Cortex of kidney (tissue), 1 donor: ENCODE measurements at places on chromosomes 16 and 17.

DNA sequence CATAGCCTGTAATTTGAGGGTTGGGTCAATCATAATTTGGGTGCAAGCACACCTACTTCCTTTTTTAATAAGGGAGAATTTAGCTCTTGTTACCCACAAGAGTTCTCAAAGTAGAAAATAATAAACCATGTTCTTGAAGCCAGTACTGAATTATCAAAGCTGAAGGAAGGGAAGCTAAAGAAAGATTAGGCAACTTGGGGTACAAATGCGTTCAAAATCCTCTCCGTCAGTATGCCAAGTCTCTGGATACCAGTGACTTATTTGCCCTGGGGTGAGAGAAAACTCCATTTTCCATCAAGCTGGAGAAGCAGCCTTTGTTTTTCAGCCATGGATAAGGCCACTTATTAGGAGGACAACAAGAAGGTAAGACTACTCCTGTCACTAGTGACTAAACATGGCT lies 23.5 kb upstream of the DHRS13 start:
- no peak for DNase-seq

DNA sequence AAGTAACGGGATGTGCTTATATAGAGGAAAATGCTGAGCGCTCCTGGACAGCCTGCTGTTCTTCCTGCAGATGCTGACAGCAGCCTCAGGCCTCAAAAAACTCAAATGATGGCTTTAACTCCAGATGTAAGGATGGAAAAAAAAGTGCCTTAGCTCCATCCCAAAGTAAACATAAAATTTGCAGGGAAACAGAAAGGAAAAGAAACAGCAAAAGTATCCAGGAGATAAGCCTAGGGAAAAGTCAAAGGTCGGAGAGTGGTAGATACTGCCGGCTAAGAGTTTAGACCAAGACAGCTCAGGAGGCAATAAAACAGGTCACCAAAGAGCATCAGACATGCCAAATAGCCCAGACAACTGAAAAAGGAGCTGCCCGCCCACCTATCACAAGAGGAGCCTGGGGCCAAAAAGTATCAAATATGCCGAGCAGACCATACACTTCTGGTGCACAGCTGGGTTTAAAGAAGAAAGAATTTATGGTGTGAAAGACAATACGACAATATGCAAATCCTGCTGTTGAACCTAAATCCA lies 6.9 kb downstream of the KRT31 start:
- no peak for DNase-seq

DNA sequence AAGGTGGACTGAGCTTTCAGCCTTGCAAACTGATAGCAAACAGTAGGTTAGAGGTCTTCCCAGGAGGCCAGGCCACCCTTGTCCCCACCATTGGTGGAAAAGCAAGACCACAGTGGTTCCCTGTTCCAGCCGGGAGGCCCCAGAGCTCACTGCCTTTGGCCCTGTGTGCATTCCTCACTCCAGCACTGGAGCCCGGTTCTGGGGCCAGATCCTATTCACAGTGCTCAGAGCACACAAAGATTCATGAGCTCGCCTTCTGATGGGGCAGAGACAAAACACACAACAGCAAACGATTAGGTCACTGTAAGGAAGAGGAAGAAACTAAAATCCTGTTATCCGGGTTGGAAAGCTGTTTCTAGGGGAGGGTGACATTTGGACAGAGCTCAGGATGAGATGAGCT lies 5.6 kb upstream of the PGS1 start:
- no peak for DNase-seq

DNA sequence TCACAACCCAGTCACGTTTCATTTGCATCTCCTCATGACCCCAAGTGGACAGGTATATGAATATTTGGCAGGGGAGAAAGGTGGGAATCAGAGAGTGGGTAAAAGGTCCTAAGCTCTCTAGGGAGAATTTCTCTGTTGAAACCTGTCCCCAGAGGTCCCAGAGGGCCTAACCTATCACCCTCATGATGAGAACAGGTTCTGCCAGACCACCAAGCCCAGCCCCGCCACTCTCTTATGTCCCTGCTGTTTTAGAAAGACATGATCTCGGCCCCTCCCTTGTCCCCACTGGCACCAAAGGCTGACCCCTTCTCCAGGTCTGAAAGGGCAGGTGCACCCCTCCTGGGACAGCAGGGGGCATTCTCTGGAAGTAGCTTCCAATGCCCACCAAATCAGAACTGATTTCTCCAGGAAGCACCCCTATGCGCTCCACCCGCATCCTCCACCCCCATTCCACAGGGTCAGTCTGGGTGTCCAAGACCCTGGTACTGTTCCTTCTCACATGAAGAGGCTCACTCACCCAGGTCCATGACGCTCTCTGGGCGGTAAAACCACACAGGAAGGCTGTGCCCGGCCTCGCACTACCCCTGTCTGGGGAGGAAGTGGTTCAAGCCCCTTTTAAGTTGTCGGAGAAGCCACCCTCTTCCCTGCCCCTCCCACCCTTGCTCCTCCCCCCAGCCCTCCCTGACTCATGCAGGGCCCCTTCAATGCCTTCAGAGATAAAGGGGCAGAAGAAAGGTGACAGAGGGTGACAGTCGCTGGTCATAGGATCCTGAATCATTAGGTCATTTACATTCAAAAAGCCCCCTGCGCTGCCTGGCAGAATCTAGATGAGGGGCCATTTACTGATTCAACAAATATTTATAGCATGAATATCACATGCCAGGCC lies at the start of gene CCR7:
Gene CCR7, minus strand, starts transcription at position 590 of the 886 bp plus-strand sequence. Its CDS starts 63 bp downstream, at position 527.
- no peak for DNase-seq
